ENCODE measurements at places on chromosomes 4 and X. TPM values are rescaled to one million over a fixed set of nuclear protein-coding genes. Genes with fewer than 3 reads are reported as not detected.

The DRP2 gene
- total RNA-seq, result 0.46 TPM

DNA sequence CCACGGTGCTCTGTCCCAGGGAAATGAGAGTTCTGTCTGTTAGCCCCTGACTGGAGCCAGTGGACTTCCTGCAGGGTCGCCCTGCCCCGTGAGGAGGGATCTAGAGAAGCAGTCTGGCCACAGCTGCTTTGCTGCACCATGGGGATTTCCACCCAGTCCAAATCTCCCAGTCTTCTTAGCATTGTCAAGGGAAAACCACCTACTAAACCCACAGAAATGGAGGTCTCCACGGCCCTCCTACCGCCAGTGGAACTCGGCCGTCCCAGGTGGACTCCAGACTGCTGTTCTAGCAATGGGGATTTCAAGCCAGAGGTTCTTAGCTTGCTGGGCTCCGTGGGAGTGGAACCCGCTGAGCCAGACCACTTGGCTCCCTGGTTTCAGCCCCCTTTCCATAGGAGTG lies 133.3 kb upstream of the PCDH7 start:
- H3K4me1 ChIP-seq, result no peaks in the 10 kb centered on the region
- H3K4me3 ChIP-seq, result no peak overlapping the region
- no peaks in the 10 kb centered on the region for H3K36me3 ChIP-seq
- no peak for DNase-seq
- H3K27ac ChIP-seq, result no peak overlapping the region

DNA sequence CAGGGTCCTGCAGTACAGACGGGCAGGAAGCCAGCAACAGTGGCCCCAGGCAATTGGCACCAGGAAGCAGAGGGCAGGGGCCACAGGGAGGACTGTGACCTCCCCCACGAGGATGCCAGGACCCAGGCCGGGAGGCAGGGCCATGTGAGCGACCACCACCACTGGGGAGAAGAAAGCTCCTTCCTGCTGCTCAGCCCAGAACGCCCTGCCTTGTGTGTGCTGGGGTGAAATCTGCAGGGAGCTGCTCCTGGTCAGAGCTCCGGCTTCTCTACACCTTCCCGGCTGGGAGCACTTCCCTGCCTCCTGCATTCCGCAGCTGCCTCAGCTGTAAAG lies 100.4 kb downstream of the HMX1 start:
- no peaks in the 10 kb centered on the region for H3K36me3 ChIP-seq
- no peak overlapping the region for H3K4me3 ChIP-seq
- no peak overlapping the region for H3K27ac ChIP-seq
- H3K4me1 ChIP-seq, result no peaks in the 10 kb centered on the region
- H3K27me3 ChIP-seq, result no peaks in the 10 kb centered on the region

GRCh38 chr4:82809619-82810018 lies 11.0 kb upstream of the SCD5 start:
- no peak for DNase-seq
- peaks cover 5% of the 10 kb centered on the region for H3K4me1 ChIP-seq
- peaks cover 5% of the 10 kb centered on the region for H3K27me3 ChIP-seq
- H3K4me3 ChIP-seq, result no peak overlapping the region

DNA sequence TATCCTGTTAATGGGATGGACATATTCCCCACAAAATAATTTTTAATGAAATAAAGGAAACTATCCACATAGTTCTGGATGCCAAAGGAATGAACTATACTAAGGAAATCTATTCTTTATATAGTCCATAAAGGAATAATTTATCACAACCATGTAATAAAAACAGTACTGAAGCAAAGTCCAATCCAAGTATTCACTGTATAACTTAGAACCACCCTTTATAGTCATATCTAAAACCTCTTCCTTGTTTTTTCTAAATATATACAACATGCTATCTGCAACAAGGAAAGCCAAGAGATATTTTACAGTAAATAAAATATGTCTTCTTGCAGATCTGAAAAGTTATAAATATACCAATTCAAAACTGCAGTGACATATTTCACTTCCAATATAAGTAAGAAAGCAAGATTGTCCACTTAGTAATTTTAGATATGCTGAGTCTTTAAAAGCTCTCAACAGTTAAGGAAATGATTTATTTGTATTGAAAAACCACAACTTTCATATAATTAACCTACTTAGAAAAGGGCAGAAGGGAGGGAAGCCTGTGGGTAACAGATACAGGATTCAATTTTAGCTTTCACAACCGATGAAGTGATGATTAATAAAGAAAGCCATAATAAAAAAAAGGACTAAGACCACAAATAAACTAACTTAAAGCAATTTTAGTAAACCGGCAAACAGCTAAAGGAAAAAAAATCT lies 8.0 kb downstream of the NR3C2 start:
- H3K27ac ChIP-seq, result no peak overlapping the region
- peaks cover 9% of the 10 kb centered on the region for H3K27me3 ChIP-seq
- peaks cover 4% of the 10 kb centered on the region for H3K4me1 ChIP-seq
- DNase-seq, result no peak

- H3K4me3 ChIP-seq, result no peak overlapping the region
- DNase-seq, result no peak
- H3K36me3 ChIP-seq, result no peaks in the 10 kb centered on the region
- H3K27me3 ChIP-seq, result no peaks in the 10 kb centered on the region
These were observed 183.7 kb downstream of the EVC2 start for GRCh38 chr4:5524446-5525299.

DNA sequence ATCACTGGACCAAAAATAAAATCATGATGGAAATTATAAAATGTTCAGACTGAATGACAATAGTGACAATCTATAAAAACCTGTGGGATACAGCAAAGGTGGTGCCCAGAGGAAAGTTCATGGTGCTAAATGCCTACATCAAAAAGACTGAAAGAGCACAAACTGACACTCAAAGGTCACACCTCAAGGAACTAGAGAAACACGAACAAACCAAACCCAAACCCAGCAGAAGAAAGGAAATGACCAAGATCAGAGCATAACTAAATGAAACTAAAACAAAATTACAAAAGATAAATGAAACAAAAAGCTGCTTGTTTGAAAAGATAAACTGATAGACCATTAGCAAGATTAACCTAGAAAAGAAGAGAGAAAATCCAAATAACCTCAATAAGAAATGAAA lies 78.7 kb downstream of the ANAPC10 start:
- H3K27ac ChIP-seq, result peak overlapping the region; percentile 85
- H3K4me1 ChIP-seq, result peaks cover 27% of the 10 kb centered on the region
- H3K36me3 ChIP-seq, result peaks cover 67% of the 10 kb centered on the region

The MCTS1 gene
- 68.7 TPM for total RNA-seq

The CTAG1B gene
- not detected for total RNA-seq

DNA sequence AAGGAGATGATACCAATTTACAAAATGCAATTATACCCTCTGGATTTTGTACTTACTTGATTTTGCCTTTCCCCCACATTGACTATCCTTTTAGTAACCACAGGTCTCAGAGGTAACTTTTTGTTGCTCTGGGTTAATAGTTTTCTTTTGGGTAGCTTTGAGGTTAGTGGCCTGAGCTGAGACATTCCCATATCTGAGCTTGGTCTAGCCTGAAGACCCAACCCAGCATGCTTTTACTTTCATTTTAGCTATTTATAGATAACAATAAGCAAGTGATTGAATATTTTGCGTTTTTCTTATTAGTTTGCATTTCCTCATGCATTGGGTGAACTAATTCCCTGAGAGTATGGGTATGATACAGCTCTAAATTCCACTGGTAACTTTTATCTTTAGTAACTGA lies 11.8 kb downstream of the HTN1 start:
- H3K36me3 ChIP-seq, result no peaks in the 10 kb centered on the region
- H3K27me3 ChIP-seq, result no peaks in the 10 kb centered on the region
- no peak for DNase-seq
- H3K4me3 ChIP-seq, result no peak overlapping the region

GRCh38 chrX:66045894-66046293 lies 6.0 kb upstream of the VSIG4 start:
- H3K27me3 ChIP-seq, result no peaks in the 10 kb centered on the region
- peaks cover 29% of the 10 kb centered on the region for H3K4me1 ChIP-seq
- peak overlapping the region; percentile 46 for H3K4me3 ChIP-seq
- DNase-seq, result no peak

The ZDHHC15 gene
- 0.05 TPM for total RNA-seq

DNA sequence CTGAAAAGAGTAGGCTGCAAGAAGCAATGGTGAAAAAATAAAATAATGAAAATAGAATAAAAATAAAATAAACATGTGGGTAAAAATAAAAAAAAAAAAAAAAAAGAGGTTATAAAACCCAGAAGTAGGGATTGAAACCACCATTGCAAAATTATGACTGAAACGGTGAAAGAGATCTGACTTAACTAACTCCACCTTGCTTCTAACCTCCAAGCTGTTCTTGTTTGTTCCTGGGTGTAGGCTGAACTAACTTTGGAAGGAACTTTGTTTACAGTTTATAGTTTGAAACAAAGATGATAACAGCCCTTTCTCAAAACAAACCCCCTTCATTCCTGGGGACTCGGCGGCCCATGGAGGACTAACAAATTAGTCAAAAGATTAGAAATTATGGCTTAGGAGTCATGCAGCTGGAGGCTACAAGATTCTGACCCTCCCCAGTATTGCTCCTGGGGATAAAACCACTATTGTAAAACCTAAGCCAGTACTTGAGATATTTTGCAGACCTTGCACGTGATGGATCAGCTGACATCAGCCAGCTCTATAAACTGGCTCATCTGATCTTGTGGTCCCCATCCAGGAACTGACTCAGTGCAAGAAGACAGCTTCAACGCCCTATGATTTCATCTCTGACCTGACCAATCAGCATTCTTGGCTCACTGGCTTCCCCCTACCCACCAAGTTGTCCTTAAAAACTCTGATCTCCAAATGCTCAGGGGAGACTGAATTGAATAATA lies 30.4 kb downstream of the DDX60L start:
- H3K4me1 ChIP-seq, result peaks cover 19% of the 10 kb centered on the region
- no peaks in the 10 kb centered on the region for H3K27me3 ChIP-seq
- DNase-seq, result peak; percentile 15
- peak overlapping the region; percentile 23 for H3K27ac ChIP-seq
- no peak overlapping the region for H3K4me3 ChIP-seq

DNA sequence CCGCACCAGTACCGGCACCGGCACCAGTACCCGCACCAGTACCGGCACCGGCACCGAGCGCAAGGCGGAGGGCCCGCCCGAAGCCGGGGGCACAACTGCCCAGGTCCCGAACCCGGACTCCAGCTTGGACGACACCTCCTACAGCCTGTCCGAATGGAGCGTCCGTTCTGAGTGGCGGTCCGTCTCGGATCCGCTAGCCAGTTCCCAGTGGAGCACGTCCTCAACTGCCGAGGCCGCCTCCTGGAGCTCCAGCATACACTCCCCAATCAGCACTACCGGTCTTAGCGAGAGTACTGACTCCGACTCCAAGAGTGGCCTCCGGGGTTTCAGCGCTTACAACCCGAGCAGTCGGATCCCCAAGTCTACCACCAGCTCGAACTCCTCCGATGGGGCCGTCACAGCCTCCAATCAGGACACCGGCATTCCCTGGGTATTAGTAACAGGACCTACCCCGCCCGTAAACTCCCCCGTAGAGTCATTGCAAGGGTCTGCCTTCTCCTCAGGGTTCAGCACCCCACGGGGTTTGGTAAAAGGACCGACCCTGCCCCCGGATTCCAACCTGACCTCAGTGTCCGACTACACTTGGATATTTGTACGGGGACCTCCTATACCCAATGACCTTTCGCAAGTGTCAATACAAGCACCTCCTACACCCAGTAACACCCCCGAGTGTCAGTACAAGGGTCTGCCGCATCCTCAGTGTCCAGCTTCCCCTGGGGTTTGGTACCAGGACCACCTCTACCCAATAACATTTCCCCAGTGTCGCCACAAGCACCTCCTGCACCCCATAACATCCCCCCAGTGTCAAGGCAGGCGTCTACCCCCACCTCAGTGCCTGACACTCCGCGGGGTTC lies 721 bp upstream of the MAOA start:
- H3K4me1 ChIP-seq, result peaks cover 17% of the 10 kb centered on the region
- H3K4me3 ChIP-seq, result peak overlapping the region; percentile 97
- DNase-seq, result peak; percentile 21
- H3K27ac ChIP-seq, result peak overlapping the region; percentile 87
- no peaks in the 10 kb centered on the region for H3K27me3 ChIP-seq

The LUZP4 gene
- total RNA-seq, result not detected

- no peak overlapping the region for H3K27ac ChIP-seq
- peak; percentile 62 for DNase-seq
- peaks cover 26% of the 10 kb centered on the region for H3K4me1 ChIP-seq
- no peaks in the 10 kb centered on the region for H3K27me3 ChIP-seq
- no peak overlapping the region for H3K4me3 ChIP-seq
- H3K36me3 ChIP-seq, result peaks cover 52% of the 10 kb centered on the region
These were observed 39.2 kb downstream of the COPS4 start for GRCh38 chr4:83074086-83074704.

- peak; percentile 26 for DNase-seq
- peak overlapping the region; percentile 83 for H3K27ac ChIP-seq
- H3K27me3 ChIP-seq, result no peaks in the 10 kb centered on the region
- H3K36me3 ChIP-seq, result peaks cover 60% of the 10 kb centered on the region
These were observed 28.8 kb downstream of the PPP2R3B start for GRCh38 chrX:357693-358471.

DNA sequence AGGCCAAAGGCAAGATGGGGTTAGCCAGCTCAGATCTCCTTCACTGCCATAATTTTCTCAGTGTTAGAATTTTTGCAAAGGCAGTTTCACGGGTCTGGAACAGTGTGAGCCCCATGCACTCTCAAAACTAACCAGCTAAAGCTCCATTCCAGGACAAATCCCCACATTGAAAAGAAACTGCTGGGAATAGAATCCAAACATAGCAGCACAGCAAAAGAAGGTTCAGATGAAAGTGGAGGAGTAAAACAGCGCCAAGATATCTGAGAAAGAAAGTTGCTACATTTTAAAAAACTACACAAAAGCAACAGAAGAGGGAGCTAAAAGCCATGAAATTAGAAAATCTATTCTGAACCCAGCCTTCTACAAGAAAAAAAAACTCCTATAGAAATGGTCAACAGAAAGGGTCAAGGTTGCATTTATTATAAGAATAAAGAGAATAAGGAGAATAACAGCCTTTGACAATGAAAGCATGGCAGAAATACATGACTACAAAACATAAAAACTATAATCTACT lies 39.6 kb upstream of the SLC7A3 start:
- peaks cover 1% of the 10 kb centered on the region for H3K4me1 ChIP-seq
- H3K27me3 ChIP-seq, result peaks cover 9% of the 10 kb centered on the region
- no peaks in the 10 kb centered on the region for H3K36me3 ChIP-seq
- no peak overlapping the region for H3K27ac ChIP-seq

The TASL gene
- total RNA-seq, result 5.2 TPM

- no peak overlapping the region for H3K27ac ChIP-seq
- DNase-seq, result no peak
- peaks cover 3% of the 10 kb centered on the region for H3K36me3 ChIP-seq
These were observed 20.0 kb downstream of the ZNF330 start for GRCh38 chr4:141240671-141241070.

DNA sequence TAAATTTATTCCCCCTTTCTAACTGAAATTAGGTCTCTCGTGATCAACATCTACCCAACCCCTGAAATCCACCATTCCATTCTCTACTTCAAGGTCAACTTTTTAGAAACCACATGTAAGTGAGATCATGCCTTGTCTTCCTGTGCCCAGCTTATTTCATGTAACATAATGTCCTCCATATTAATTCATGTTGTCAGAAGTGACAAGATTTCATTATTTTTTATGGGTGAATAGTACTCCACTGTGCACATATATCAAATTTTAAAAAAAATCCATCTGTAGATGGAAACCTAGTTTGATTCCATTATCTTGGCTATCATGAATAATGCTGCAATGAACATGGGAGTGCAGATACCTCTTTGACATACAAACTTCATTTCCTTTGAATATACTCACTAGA lies 1.5 kb downstream of the PPID start:
- no peak for DNase-seq
- peak overlapping the region; percentile 95 for H3K4me3 ChIP-seq
- peaks cover 48% of the 10 kb centered on the region for H3K4me1 ChIP-seq
- peak overlapping the region; percentile 98 for H3K27ac ChIP-seq
- H3K27me3 ChIP-seq, result no peaks in the 10 kb centered on the region
- H3K36me3 ChIP-seq, result peaks cover 57% of the 10 kb centered on the region

The MUC7 gene
- total RNA-seq, result not detected

The DSPP gene
- total RNA-seq, result not detected

The SHOX gene
- total RNA-seq, result not detected
